ENCODE measurements at places on chromosomes 3 and 15. TPM values are rescaled to one million over a fixed set of nuclear protein-coding genes. Genes with fewer than 3 reads are reported as not detected.

Gene TOMM70
- 38.2 TPM for total RNA-seq

Gene ALDH1A3
- 26.6 TPM for total RNA-seq

Gene LDHAL6B
- not detected for total RNA-seq

Gene AADACL2
- 1.2 TPM for total RNA-seq

Gene ANKRD34C
- total RNA-seq: 0.19 TPM

Gene BTD
- 18.1 TPM for total RNA-seq

Gene LSMEM2
- total RNA-seq: not detected

Gene TMEM45A
- total RNA-seq: 75.3 TPM

Gene LRRC3B
- not detected for total RNA-seq

Gene ECE2
- not detected for total RNA-seq

Gene EPHA6
- total RNA-seq: 0.57 TPM

Gene GOLGA8T
- not detected for total RNA-seq

Gene CACNA2D3
- 4.0 TPM for total RNA-seq

Gene CHRNA7
- total RNA-seq: 1.3 TPM

Gene LRRC31
- not detected for total RNA-seq

Gene FAM3D
- total RNA-seq: not detected

Gene MYZAP
- total RNA-seq: 6.2 TPM

Gene MFGE8
- total RNA-seq: 829 TPM

Gene CHRD
- 18.6 TPM for total RNA-seq
